ENCODE measurements at places on chromosomes 3 and 15.

- no peak for DNase-seq
Observed at GRCh38 chr3:46422617-46423016, 15.6 kb downstream of the CCRL2 start.

DNA sequence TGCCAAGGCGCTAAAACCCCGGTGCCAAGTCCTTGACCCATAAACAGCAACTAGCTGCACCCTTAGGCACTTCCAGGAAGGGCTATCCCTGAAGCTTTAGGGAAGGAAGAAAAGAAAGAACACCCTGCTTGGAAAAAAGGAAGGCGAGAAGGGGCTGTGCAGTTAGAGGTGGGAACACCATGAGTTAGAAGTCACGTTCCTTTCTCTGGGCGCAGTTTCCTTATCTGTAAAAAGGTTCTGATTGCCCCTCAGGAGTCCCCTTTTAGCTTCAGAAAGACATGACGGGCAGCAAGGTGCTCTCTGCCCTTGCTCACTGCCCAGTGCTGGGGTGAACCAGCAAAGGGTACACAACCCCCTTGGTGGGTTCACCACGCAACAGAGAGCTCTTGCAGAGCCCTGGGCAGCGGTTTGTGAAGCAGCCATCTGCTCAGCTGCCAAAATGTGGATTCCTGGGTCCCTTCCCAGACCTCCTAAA, 798 bp downstream of the GCHFR start:
- no peak for DNase-seq

DNA sequence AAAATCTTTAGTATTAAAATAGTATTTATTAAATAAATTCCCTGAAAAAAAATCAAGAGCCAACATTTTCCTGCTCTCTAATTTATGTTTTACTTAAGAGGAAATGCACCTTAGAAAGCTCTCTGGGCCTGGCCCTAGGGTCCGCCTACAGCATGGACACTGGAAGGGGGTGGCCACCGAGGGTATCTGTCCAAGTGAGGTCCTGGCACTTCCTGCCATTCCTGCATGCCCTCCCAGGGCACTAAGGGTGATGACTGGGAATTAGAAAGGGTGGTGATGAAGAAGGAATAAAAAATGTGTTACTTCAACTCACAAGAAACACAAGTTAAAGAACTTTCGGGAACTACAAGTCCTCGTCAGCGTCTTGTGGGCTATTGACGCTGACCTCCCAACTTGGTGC, 92.8 kb downstream of the MAGI1 start:
- no peak for DNase-seq

DNA sequence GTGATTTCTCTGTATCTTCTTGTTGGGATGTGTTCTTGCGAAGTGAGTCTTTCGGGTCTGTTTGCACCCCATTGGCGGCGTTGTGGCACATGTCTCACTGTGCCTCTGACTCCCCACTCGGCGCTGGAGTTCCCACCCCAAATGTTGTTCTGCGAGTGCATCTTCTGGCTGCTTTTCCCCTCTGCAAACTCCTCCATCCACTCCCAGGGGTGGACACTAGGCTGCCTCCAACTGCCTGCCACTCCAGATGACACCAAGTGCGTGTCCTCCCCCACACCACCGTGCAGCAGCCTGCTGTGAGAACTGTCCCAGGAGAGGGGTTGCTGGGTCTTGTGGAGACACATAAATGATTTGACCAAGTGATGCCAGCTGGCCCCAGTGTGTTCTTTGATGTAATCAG, 17.6 kb downstream of the EFCC1 start:
- DNase-seq: no peak

DNA sequence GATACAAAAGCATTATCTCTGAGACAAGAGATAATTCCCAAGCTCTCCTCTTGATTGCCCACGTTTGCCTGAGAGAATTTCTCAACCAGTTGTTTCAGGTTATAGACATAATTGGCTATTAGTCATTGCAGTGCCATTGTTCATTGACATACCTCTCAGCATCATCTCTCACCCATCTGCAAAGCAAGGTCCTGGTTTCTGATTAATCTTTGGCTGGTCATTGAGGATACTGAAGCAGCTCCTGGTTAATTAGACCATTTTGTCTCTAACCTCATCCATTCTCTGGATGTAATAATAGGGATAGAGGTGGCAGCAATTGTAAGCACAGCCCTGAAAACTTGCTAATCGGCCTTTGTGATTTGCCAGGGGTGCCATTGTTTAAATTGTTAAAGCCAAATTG, 104.2 kb downstream of the CNTN6 start:
- no peak for DNase-seq

GRCh38 chr3:128282380-128283196, 129.3 kb downstream of the EEFSEC start:
- no peak for DNase-seq

DNA sequence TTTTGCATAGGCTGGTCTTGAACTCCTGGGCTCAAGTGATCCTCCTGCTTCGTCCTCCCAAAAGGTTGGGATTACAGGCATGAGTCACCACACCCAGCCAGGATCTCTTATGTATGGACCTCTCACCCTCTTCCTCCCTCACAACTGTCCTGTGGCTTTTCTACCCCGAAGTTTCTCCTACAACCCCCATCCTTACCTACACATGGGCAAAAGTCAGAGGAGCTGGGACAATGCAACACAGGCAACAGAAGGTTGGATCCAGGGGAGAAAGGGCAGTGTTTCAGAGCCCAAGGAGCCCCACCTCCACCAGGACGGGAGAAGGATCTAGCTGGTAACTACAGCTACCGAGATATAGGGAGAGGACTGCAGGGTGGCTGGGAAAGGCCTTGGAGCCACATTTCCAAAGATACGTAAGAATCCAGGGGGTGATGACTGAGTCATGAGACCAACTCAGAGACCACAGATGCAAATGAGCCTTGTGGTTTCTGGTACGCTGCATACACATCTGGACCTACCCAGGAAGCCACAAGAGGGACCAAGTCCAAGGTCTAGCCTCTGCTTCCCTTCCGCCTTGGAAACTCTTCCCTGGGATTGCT, 13.6 kb downstream of the IGDCC4 start:
- DNase-seq: no peak

DNA sequence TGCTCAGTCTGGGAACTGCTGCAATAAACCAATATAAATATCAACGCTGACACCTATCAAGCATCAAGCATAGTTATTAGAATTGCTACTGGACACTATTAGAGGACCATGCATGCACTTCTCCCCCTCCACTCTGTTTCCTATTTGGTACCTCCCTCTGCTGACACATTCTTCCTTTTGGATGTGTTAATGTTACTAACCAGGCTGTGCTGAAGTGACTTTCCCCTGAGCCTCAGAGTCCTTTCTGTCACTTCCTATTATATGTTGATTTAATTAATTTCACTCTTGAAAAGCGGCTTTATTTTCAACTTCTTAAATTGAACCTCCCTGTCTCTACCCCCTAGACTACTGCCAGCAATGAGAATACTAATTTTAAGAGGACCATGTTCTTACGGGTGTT, 379.1 kb downstream of the MCTP2 start:
- no peak for DNase-seq

GRCh38 chr3:109803274-109803673, 465.9 kb upstream of the DPPA4 start:
- no peak for DNase-seq

- no peak for DNase-seq
Observed at GRCh38 chr3:159583662-159584061, 405.0 kb upstream of the IL12A start.

DNA sequence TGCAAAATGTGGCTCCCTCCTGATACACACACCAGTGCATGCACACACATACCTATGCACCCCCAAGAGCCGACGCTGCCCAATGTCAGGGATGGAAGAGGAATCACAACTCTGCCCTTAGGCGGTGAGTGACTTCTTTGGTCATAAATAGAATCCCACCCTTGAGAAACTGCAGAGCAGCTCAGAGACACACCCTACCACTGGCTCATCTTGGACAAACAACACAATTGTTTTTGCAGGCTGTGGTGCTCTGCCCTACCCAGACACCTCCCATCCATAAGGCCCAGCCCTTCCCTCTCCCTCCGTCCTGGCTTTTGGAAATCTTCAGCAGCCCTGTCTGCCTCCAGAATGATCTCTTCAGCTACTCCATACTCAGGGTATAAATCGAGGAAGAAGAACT, 73.8 kb upstream of the HRH1 start:
- no peak for DNase-seq

- no peak for DNase-seq
Observed at GRCh38 chr15:49494842-49495241, 71.8 kb downstream of the FGF7 start.

- DNase-seq: no peak
Observed at GRCh38 chr3:11329777-11330176, 57.6 kb downstream of the ATG7 start.

- no peak for DNase-seq
Observed at GRCh38 chr3:64505419-64505818, 182.4 kb downstream of the ADAMTS9 start.

DNA sequence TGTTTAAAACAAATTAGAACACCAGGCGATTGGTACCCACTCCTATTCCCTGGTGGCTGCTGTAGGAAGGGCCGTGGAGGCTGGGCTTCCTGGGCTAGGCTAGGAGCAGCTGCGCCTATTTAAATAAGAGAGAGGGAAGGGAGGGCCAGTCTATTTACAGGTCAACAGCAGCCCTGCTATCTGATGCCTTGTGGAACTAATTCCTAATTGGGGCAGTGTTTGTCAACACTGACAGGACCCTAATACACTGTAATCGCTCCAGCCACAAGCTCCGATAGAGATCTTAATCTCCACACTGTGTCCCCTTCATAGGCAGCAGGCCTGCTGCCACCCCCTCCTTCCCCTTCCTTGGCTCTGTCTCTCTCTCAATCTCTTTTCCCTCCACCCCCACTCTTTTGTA, 116.9 kb upstream of the SOX14 start:
- no peak for DNase-seq

GRCh38 chr15:27119695-27120266, 148.8 kb downstream of the GABRG3 start:
- DNase-seq: no peak

- DNase-seq: no peak
Observed at GRCh38 chr15:66600240-66600627, 34.4 kb upstream of the LCTL start.

DNA sequence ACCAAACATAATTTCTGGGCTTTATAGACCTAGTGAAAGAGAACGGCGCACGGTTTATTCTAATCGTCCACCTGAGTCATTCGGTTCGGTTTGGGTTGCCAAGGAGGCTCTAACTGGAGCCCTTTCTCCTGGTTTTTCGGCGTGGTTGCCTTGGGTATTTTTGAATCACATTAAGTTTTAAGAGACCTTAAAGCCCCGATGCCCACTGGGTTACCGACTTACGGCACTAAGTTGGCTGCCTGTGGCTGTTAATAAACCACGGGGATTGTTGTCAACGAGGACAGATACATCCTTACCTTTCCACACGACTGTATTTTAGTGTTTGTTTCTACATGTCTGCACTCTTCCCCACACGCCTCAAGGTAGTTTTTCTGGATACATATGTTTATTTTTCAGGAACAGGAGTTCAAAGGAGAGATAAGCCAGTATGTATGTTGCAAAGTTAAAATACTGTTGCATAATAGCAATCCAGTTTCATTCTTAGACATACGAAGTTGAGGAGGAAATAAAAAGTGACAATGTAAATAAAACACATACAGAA, 1.2 kb upstream of the ANP32A start:
- no peak for DNase-seq

- DNase-seq: no peak
Observed at GRCh38 chr3:49747792-49748480, 24.2 kb upstream of the GMPPB start.

DNA sequence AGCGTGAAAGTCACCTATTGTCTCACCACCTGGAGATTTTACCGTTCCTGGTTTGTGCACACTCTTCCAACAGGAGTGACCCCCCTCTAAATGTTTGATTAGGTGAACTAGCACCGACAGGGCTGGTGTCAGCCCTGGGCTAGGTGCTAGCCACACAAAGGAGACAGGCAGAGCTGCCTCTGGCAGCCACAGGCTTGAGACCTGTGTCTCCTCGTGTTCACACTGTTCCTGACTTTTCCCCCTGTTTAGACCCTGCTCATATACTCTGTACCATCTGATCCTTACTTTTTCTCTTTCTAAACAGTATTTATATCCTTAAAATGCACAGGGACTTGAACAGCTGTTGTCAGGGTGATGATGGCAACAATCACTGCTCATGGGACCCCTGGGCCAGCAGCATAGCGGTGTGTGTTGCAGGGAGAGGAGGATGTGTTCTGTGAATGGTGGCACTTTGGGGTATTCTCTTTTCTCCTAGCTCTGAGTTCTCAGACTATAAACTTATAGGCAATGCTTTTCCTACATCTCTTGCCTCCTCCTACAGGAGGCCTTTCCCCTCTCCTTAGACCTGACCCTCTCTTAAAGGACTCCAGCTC, 5.5 kb downstream of the CD80 start:
- no peak for DNase-seq

DNA sequence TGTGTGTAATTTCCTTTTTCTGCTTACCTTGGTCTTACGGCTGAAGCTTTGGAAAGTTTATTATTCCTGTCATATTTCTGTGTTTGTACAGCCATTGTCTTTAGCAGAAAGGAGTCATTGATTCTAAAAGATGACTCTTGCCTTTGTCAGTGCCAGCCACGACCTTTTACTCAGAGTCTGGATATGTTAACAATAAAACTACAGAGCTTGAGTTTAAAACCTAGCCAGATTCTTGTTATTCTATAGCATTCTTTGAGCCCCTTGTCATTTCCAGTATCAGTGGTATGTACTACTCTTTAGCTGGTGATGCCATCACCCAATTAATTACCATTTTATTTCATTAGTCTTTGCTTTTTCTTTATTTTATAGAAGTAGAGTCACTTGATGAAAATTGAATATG, 142.4 kb downstream of the TCF12 start:
- DNase-seq: no peak

DNA sequence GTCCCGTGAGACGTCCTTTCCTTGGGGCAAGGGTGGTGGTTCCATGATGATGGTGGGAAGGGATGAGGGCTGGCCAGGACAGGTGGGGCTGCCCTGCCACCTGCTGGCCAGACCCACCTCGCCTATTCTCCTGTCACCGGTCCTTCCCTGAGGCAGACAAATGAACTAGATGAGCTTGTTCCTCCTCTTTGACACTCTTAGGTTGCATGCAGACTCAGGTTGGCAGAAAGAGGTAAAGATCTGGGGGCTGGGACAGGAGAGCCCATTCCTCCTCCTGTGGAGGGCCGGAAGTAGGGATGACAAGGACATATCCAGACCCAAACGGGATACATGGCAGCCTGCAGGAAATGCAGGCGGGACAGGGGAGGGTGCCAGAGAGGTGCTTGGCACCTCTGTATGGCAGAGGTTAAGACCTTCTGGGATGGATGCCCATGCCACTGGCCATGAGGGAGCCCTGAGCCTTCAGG, 38.6 kb downstream of the ACSBG1 start:
- DNase-seq: no peak

GRCh38 chr3:148234536-148234935, 463.2 kb upstream of the AGTR1 start:
- no peak for DNase-seq

GRCh38 chr15:77480859-77481633, 60.4 kb downstream of the HMG20A start:
- no peak for DNase-seq

- DNase-seq: no peak
Observed at GRCh38 chr15:89794627-89795241, 18.6 kb downstream of the MESP2 start.

GRCh38 chr3:143830063-143830462, 18.2 kb downstream of the SLC9A9 start:
- DNase-seq: no peak

GRCh38 chr15:48632651-48633050, 12.9 kb downstream of the FBN1 start:
- no peak for DNase-seq

All from NCI-H1048 (cell line).